ENCODE measurements at places on chromosomes 11 and 22. TPM values are rescaled to one million over a fixed set of nuclear protein-coding genes. Genes with fewer than 3 reads are reported as not detected.

CHST1 gene
- total RNA-seq = 10.6 TPM

C22orf31 gene
- 0.41 TPM for total RNA-seq

SCN3B gene
- total RNA-seq = 48.9 TPM

ZDHHC5 gene
- total RNA-seq = 15.1 TPM

FGF3 gene
- total RNA-seq = not detected

NCR3LG1 gene
- total RNA-seq = 10.2 TPM

DBX1 gene
- total RNA-seq = not detected

GPR83 gene
- total RNA-seq = 1.2 TPM

FLRT1 gene
- 4.5 TPM for total RNA-seq

LINC01488 gene
- total RNA-seq = not detected

NLRX1 gene
- total RNA-seq = 2.0 TPM

DNAJC4 gene
- 9.8 TPM for total RNA-seq

TSGA10IP gene
- total RNA-seq = not detected

SLC15A3 gene
- total RNA-seq = 3.3 TPM

OR10D3 gene
- total RNA-seq = not detected

UBQLN3 gene
- under 0.01 TPM for total RNA-seq

ASPHD2 gene
- total RNA-seq = 14.3 TPM

DEUP1 gene
- total RNA-seq = 0.82 TPM

SAAL1 gene
- 29.3 TPM for total RNA-seq

CDC42EP1 gene
- total RNA-seq = 1.6 TPM

NXPE1 gene
- not detected for total RNA-seq

NPAS4 gene
- under 0.01 TPM for total RNA-seq
